IMR-90 (cell line): ENCODE measurements at places on chromosomes 7 and 10. TPM values are rescaled to one million over a fixed set of nuclear protein-coding genes. Genes with fewer than 3 reads are reported as not detected.

The TRIL gene
- total RNA-seq, result under 0.01 TPM in 2 replicates

The ARHGEF35 gene
- not detected in 2 replicates for total RNA-seq

The SPDYE1 gene
- total RNA-seq, result not detected in 2 replicates

The UNCX gene
- total RNA-seq, result not detected in 2 replicates

The NEURL1 gene
- total RNA-seq, result 0.28 and 0.36 TPM in 2 replicates

The CALCR gene
- total RNA-seq, result not detected in 2 replicates

The MORN4 gene
- total RNA-seq, result 3.2 and 3.3 TPM in 2 replicates

The CHST15 gene
- 0.18 and 0.28 TPM in 2 replicates for total RNA-seq

The MNX1 gene
- total RNA-seq, result not detected in 2 replicates

The ADCY1 gene
- total RNA-seq, result 0.18 and 0.28 TPM in 2 replicates

The AKR1C4 gene
- not detected in 2 replicates for total RNA-seq

The KCND2 gene
- total RNA-seq, result under 0.01 TPM in 2 replicates

The CASTOR2 gene
- total RNA-seq, result 5.2 and 6.1 TPM in 2 replicates

The ANKRD30A gene
- not detected in 2 replicates for total RNA-seq

The CLRN3 gene
- total RNA-seq, result not detected in 2 replicates

The ARMC3 gene
- total RNA-seq, result not detected in 2 replicates

The TMUB1 gene
- 6.8 and 7.8 TPM in 2 replicates for total RNA-seq

The PNLIPRP1 gene
- total RNA-seq, result not detected in 2 replicates

The PDE1C gene
- total RNA-seq, result 53.3 and 61.5 TPM in 2 replicates

The HIF1AN gene
- total RNA-seq, result 10.2 and 10.3 TPM in 2 replicates

The CEP41 gene
- 11.1 and 12.2 TPM in 2 replicates for total RNA-seq

The FANK1 gene
- total RNA-seq, result 0.90 and 1.9 TPM in 2 replicates

The COL28A1 gene
- under 0.01 TPM in 2 replicates for total RNA-seq

The ADCYAP1R1 gene
- not detected in 2 replicates for total RNA-seq

The THSD7A gene
- under 0.01 and 0.18 TPM in 2 replicates for total RNA-seq

The UBTD1 gene
- total RNA-seq, result 21.9 TPM in 2 replicates

The CARD11 gene
- 0.18 and 0.28 TPM in 2 replicates for total RNA-seq
